Activated T-helper 17 cell treated with anti-CD3 and anti-CD28 coated beads, Interleukin-2, amount 50 U/mL, for 72 hours (primary cell): ENCODE measurements at places on chromosomes 1 and 21.

DNA sequence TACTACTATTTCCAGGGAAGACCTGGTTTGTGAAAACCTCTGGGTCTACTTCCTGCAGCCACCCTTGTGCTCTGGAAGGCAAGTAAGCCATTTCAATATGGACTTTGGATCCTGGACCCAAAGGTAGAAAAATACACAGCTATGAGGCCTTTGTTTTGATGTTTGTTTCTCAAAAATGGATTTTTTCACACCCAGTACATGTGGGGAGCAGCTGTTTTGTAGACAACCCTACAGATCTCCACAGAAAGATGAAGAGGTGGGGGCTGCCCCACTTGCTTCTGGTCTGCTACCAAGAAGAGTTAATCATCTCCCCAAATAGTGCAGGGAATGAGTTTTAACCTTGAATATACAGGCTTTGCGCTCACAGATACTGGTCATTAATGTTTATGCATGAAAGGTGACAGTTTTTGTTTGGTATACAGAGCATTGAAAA, 29.2 kb downstream of the ZNF281 start:
- H3K4me3 ChIP-seq, result no peak overlapping the region
- no peak overlapping the region for H3K27ac ChIP-seq
- H3K4me1 ChIP-seq, result no peaks in the 10 kb centered on the region
- H3K36me3 ChIP-seq, result no peaks in the 10 kb centered on the region
- peak; percentile 93 for ATAC-seq

DNA sequence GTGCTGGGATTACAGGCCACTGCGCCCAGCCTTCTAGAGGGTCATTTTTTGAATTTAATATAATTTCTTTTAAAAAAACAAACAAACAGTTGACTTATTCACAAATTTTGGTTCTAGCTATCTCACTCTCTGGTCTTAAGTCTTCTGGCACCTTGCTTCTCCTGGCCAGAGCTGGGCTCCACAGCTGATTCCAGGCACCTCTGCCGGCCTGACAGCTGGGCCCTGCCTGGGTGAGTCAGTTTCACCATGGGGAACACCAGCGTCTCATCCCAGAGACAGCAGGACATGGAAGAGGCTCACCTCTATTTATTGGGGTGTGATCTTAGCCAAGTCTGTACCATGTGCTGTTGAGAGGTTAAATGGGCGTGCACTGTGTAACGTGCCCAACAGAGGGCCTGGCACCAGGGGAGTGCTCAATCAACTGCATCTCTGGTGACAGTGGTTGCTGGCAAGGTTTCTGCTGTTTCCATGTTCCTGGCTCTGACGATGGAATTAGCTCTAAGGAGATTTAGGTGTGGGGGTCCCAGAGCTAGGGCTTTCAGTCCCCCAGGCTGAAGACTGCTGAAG, 956 bp downstream of the CPLANE2 start:
- peak overlapping the region; percentile 78 for H3K4me3 ChIP-seq
- no peaks in the 10 kb centered on the region for H3K36me3 ChIP-seq
- ATAC-seq, result peak; percentile 40
- peak overlapping the region; percentile 83 for H3K27ac ChIP-seq
- H3K27me3 ChIP-seq, result no peaks in the 10 kb centered on the region
- H3K4me1 ChIP-seq, result peaks cover 12% of the 10 kb centered on the region

DNA sequence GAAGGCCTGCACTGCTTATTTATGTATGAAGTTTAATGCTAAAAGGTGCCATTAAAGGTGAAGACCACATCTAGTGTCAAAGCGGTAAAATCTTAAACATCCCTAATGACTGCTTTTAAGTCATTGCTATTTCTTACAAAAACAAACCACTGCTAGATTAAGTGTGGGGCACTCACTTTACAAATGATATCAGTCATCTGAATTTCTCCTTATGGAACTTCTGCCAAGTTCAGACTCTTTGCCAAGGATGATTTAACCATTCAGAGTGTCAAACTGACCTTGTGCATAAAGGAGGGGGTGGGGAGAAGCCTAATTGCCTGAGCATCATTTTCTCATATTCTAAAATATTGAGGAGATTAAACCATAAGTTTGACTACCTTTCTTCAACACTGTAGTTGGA, 271.5 kb downstream of the TGFB2 start:
- H3K4me1 ChIP-seq, result no peaks in the 10 kb centered on the region
- H3K36me3 ChIP-seq, result no peaks in the 10 kb centered on the region
- no peak overlapping the region for H3K27ac ChIP-seq
- no peak for ATAC-seq
- no peaks in the 10 kb centered on the region for H3K27me3 ChIP-seq

GRCh38 chr1:48080331-48081255, 83.4 kb upstream of the TRABD2B start:
- no peak overlapping the region for H3K4me3 ChIP-seq
- peaks cover 32% of the 10 kb centered on the region for H3K27me3 ChIP-seq
- H3K27ac ChIP-seq, result no peak overlapping the region
- H3K36me3 ChIP-seq, result no peaks in the 10 kb centered on the region
- H3K4me1 ChIP-seq, result no peaks in the 10 kb centered on the region

- peak overlapping the region; percentile 16 for H3K27ac ChIP-seq
- no peak for ATAC-seq
- peaks cover 22% of the 10 kb centered on the region for H3K36me3 ChIP-seq
Observed at GRCh38 chr1:225844236-225845061, 34.5 kb downstream of the EPHX1 start.

DNA sequence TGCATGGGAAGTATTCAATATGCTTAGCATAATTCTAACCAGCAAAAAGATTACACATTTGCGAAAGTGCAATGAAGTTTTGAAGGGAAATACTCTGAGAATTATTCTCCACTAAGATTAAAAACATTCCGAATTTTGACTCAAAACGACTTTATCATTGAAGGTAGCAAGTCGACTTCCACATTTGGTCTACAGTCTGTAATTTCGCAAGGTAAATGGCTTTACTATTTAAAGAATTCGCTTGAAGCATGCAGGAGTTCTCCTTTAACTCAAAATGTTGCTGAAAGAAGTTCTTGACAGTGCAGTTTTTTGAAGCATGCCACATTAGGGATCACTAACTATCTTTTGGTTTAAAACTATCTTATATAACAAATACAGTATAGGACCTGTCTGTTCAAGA, 161.0 kb upstream of the HP1BP3 start:
- no peak overlapping the region for H3K27ac ChIP-seq
- H3K4me1 ChIP-seq, result peaks cover 5% of the 10 kb centered on the region
- no peak for ATAC-seq
- no peaks in the 10 kb centered on the region for H3K27me3 ChIP-seq
- H3K36me3 ChIP-seq, result peaks cover 24% of the 10 kb centered on the region

DNA sequence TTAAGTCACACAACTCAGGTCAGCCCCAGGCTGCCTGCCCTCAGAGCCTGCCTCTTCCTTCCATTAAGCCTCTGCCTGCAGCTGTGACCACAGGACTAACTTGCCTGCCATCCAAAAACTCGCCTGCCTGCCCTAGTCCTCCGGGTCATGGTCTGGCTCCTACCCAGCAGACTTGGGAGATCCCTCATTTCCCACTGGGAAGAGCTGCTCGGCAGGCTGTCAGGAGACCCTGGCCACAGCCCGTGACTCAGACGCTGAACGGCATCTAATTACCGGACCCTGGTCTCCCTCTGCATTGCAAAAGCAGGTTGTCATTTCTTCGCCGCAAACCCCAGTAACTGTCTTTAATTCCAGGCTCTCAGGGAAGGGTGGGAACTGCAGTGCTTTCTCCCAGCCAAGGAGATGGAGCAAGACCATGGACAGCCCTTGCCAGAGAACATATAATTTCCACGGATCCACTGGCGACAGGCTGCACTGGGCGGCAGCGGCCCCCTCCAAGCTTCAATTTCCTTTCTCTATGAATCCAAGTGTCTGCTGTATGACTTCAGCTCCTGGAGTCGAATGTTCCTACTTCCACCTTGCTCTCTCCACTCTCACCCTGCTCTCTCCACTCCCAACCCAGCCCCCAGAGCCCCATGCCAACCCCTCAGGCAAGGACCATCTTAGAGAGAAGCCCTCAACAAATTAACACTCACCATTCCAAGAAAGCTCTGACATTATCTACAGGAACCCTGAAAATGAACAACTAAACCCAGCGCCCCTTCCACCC, 20.4 kb downstream of the OLFML2B start:
- no peak overlapping the region for H3K4me3 ChIP-seq
- no peak for ATAC-seq
- no peaks in the 10 kb centered on the region for H3K36me3 ChIP-seq
- peaks cover 10% of the 10 kb centered on the region for H3K27me3 ChIP-seq

DNA sequence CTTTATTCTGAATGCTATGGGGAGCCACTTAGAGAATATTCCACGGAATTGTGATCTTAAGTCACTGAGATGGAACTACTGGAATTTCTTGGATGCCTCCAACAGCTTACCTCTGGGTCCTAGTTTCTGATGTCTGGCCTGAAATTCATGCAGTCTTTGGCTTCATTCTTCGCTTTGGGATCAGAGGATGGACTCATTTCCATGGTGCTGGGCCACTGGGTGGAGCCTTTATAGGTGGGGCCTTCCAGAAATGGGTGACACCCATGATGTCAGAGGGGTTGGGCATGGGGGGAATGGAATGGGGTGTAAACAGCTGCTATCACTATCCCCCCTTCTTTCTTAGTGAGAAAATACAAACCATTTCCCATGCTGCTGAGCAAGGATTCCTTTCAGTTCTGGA, 73.7 kb upstream of the FGGY start:
- H3K36me3 ChIP-seq, result no peaks in the 10 kb centered on the region
- no peak overlapping the region for H3K4me3 ChIP-seq
- H3K27me3 ChIP-seq, result no peaks in the 10 kb centered on the region
- H3K27ac ChIP-seq, result no peak overlapping the region

GRCh38 chr1:200139661-200140250, 112.2 kb downstream of the NR5A2 start:
- H3K27ac ChIP-seq, result no peak overlapping the region
- no peak overlapping the region for H3K4me3 ChIP-seq
- H3K27me3 ChIP-seq, result no peaks in the 10 kb centered on the region

DNA sequence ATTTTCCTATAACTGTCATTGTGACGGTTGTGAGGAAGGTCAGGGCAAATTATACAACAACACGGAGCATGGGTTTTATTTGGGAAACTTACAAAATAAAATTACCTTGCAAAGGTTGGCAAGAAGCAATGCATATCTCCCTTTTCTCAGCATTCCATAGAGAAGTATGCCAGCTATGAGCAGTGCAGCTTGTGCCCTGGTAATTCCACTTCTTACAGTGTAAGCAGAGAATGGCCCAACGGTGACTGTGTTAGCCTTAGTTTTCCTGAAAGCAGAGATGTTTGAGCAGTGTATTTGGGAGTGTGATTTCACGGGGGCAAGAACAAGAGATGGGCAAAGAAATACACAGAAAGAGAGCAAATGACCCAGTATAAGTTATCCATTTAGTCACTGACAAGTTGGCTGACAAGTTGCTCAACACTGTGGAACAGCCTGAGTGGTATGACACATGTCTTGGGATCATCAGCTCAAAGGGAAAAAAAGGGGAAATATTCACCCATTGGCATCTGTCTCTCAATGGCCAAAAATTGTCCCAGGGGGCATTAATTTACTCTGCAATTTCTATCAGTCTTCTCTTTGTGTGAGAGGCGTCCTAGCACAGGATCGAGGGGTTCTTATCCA, 210.9 kb upstream of the NRIP1 start:
- no peaks in the 10 kb centered on the region for H3K4me1 ChIP-seq
- peaks cover 5% of the 10 kb centered on the region for H3K27me3 ChIP-seq
- ATAC-seq, result no peak

GRCh38 chr21:39314143-39315027, 953 bp upstream of the BRWD1 start:
- H3K27me3 ChIP-seq, result no peaks in the 10 kb centered on the region
- peaks cover 44% of the 10 kb centered on the region for H3K36me3 ChIP-seq
- H3K4me1 ChIP-seq, result peaks cover 33% of the 10 kb centered on the region
- peak overlapping the region; percentile 96 for H3K27ac ChIP-seq
- peak; percentile 68 for ATAC-seq
- H3K4me3 ChIP-seq, result peak overlapping the region; percentile 93

GRCh38 chr1:206992790-206993189, 22.5 kb upstream of the FCAMR start:
- H3K27ac ChIP-seq, result no peak overlapping the region
- H3K27me3 ChIP-seq, result peaks cover 25% of the 10 kb centered on the region
- no peaks in the 10 kb centered on the region for H3K4me1 ChIP-seq
- ATAC-seq, result no peak
- no peak overlapping the region for H3K4me3 ChIP-seq

- no peaks in the 10 kb centered on the region for H3K27me3 ChIP-seq
- no peak overlapping the region for H3K27ac ChIP-seq
- H3K4me1 ChIP-seq, result no peaks in the 10 kb centered on the region
Observed at GRCh38 chr1:100979631-100980030, 46.0 kb downstream of the DPH5 start.

GRCh38 chr1:109944541-109944940, 33.9 kb downstream of the CSF1 start:
- H3K4me3 ChIP-seq, result no peak overlapping the region
- H3K36me3 ChIP-seq, result no peaks in the 10 kb centered on the region
- H3K27ac ChIP-seq, result no peak overlapping the region

DNA sequence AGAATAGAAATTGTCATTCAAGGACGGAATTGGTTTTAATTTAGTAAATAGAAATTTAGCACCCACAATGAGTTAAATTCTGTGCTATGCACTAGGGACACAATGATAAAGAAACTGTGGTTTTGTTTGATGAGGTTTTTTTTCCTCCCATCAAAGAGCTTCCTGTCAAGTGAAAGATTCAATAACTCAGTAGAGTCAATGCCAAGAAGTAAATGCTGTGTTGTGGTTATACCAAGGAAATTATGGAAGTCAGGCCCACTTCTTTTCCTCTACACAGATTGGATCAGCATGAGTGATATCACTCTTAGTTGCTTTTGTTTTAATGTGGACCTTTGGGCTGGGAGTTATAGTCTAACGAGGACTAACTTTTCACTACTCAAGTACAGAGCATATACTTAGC, 1269.6 kb upstream of the ADGRL2 start:
- H3K27me3 ChIP-seq, result no peaks in the 10 kb centered on the region
- H3K4me1 ChIP-seq, result no peaks in the 10 kb centered on the region
- no peaks in the 10 kb centered on the region for H3K36me3 ChIP-seq
- no peak overlapping the region for H3K27ac ChIP-seq
- ATAC-seq, result no peak

DNA sequence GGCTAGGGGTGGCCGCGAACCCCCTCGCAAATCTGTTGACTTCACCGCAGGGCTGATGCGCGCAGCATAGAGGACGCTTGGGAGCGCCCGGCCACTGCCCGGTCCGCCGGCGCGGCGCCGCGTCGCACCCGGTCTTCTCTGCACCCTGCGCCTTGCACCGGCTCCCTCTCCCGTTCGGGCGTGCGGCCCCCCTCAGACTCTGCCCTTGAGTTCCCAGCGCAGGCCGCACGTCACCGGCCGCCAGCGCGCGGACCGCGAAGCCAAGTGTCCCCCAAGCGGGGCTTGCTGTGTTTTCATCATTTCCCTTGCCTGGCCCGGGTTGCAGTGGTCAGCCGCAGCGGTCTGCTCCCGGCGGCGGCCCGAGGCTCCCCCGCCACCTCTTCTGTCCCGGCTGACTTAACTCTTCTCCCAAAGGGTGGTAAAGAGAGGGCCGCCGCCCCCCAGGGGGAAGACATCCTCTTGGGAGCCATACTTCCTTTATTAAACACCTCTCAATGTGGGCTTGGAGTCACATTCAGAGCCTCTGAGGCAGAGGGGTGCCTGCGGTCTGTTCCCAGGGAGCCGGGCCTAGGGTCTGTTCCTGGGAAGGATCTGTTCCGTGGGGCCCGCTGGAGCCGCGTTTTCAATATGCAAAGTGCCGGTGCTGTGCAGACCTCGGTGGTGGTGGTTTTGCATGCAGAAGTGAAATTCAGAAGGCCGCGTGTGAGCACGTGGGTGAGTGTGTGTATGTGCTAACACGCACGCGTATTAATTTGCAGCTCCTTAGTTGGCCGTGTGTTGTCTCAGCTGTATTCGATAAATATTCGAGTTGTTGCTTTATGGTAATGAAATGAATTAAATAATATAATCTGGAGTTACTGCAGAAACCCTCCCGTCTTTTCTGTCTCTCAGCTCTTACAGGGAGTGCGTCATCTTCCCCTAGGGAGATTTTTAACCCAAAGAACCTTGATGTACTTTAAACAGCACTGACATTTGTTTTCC, 17.6 kb downstream of the PBX1 start:
- H3K27ac ChIP-seq, result no peak overlapping the region
- no peak for ATAC-seq
- no peaks in the 10 kb centered on the region for H3K27me3 ChIP-seq
- no peak overlapping the region for H3K4me3 ChIP-seq
- H3K4me1 ChIP-seq, result no peaks in the 10 kb centered on the region
